Stimulated activated CD4-positive, alpha-beta T cell treated with anti-CD3 and anti-CD28 coated beads, Interleukin-1b, Interleukin-23, amount 100 ng/mL, for 48 hours (primary cell): ENCODE measurements at places on chromosomes 2 and 18.

- no peak for DNase-seq
These were observed 194.9 kb downstream of the GALNT1 start for GRCh38 chr18:35776473-35776872.

DNA sequence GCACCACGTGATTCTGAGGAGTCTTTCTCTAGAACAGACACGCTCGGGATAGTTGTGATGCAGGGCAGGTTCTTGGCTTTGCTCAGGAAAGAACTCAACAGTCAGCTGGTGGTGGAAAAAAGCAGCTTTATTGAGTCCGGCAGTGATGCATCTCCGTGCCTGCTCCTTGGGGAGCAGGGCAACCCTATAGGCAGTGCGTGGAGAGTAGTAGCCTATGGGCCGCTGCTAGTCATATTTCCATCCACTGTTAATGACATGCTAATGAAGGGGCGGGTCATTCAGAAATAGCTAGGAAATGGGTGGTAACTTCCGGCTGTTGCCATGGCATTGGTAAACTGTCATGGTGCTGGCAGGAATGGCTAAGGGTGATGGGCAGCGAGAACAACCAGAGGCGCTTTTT is 11.6 kb upstream of the ACKR3 start:
- no peak for DNase-seq

DNA sequence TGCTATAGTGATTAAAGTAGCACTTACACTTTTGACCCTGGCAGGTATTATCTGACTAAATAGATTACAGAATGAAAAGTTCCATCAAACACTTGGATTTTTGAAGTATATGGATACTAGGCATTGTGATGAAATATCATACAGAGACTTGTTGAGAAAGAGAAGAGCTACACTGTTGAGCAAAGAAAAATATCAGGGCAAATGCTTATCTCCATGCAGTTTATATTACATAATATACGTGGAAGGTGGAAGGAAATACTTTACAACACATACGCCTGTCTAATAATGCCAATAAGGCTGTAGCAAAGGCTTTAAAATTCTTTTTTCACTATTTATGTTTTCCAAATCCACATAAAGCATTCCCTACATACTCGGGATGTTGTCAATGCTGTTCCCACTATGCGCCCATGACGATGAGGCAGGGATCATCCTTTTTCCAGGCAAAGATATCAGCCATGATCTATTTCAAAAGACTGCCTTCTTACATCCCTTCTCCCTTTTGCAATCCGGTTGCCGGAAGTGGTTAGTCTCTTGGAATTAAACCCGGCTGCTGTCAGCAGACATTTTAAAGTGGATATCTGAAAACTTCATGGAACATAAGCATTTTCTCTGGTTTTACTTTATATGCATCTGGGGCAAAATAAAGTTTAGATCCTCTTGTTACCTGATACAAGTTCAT is 92.6 kb upstream of the ITGA4 start:
- no peak for DNase-seq

DNA sequence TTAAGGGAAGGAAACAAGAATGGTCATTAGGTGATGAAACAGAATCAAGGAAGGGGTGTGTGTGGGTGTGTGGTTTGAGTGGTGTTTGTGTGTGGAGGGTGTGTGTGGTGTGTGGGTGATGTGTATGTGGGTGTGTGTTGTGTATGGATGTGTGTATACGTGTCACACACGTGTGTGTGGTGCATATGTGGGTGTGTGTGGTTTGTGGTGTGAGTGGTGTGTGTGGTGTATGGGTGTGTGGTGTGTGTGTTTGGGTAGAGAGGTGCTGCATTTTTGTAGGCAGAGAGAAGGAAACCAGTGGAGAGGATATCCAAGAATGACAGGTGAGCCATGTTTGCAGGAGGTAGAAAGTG is 1.1 kb upstream of the CEP192 start:
- DNase-seq = peak; percentile 42

- DNase-seq = no peak
These were observed 13.0 kb downstream of the TEX44 start for GRCh38 chr2:231605607-231606091.

DNA sequence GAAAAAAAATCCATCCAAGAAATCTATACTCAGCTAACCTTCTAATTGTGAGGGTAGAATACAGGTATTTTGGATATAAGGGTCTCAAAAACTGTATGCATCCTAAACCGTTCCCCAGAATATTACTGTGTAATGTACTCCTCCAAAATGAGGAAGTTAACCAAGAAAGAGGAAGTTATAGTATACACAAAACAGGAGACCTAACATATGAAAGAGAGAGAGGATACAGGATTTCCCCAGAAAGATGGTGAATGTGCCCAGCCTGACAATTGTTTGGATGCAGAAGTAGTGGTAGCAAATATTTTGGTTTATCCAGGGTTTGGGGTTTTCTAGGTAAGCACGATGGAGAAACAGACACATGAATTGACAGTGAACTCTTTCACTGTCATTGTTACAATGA is 50.6 kb downstream of the GALNT3 start:
- DNase-seq = no peak

- no peak for DNase-seq
These were observed 82.6 kb upstream of the ST8SIA3 start for GRCh38 chr18:57269756-57270155.

DNA sequence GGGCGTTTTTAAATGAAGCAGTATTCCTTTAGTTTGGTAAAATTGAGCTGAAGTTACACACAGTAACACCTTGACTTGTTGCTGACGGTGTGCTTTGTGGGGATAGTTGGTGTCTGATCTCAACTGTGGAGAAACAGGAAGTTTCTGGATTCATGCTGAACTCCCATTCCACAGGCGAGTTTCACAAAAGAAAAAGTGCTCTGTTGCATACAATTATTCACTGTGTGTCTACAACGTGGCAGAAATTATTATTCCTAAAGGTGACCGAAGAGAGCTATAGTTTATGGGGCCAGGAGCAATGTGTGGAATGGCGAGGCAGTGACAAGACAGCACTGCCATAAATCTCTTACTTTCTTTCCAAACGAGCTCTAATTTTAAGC is 463 bp upstream of the CABYR start:
- DNase-seq = no peak

DNA sequence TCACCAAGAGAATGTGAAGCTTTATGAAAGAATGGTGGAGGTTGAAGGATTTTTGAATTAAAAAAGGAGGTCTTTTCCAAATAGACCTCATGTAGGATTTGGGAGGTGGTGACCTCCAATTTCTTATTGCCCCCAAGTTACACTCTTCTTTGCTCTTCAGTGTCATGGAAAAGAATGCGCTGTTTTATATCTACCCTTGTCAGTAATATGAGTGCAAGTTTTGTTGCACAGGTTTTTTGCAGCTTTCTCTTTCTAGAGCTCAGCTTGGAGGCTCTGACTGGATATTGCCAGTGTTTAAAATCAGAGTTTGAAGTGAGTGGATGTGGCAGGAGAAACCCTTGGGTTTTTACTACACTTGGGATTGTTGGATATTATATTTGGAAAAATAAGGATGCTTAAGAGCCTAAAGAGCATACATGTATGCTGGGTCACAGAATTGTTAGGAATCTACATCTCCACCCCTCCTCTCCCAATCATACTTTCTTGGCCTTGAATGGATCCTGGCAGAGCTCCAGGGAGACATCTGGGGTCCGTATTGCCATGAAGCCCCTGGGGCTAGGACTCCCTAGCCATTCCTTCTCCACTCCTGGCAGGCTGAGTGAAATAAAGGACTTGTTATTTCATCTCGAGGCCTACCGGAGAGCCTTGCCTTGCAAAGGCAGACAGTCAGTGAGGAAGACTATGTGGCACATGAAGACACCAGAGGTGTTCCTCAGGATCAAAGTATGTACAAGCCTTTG is 43.8 kb downstream of the APOB start:
- DNase-seq = no peak

- DNase-seq = no peak
These were observed 38.4 kb downstream of the COA5 start for GRCh38 chr2:98569915-98570314.

GRCh38 chr18:46471809-46472498 is 185.1 kb downstream of the LOXHD1 start:
- DNase-seq = no peak

GRCh38 chr2:204453730-204454167 is 91.5 kb upstream of the PARD3B start:
- DNase-seq = no peak

- DNase-seq = no peak
These were observed 267.8 kb upstream of the NCKAP5 start for GRCh38 chr2:133835821-133836619.

DNA sequence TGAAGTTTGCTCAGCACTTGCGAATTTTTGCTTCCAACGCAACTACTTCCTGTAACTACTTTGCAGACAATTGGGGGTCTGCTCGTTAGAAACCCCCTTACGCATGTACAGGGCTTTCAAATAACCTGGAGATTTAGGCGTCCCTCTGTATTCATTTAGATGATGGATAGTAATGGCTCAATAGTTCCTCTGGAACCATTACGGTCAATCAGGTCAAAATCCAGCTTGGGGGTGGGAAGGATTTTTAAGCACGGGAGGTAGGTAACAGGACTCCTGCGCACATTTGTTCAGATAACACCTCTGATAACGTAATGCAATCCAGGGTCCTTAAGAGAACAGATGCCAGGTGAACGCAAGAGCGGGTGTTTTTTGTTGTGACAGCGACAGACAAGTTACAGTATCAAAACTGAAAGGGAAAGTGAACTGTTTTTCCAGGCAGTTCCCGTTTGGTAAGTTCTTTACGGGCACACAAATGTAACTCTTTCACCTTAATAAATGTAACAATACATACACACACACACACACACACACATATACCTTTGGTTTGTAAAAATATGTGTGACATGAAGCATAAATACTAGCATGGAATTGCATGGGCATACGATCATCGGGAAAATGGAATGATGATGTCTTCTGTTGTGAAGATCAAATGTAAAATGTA is 3.8 kb upstream of the OSR1 start:
- no peak for DNase-seq

GRCh38 chr2:216110620-216111019 is 1.5 kb downstream of the XRCC5 start:
- no peak for DNase-seq

DNA sequence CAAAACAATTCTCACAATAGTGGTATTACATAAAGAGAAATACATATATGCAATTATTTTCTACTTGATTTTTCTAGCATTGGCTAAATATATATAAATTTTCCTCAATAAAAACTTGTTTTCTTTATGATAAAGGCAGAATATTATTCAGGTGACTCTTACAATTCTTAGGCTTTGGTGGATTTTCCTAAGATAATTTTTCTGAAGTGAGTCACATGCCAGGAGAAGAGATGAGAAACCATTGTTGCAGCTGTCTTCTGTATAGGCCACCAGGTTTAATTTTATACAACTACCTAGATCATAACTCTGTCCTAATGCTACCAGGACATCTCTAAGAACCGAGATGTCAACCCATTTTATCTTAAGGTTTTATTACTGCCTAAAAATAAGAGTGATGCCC is 552.4 kb upstream of the CDH2 start:
- DNase-seq = no peak

- no peak for DNase-seq
These were observed 44.8 kb downstream of the INPP4A start for GRCh38 chr2:98489486-98489885.

DNA sequence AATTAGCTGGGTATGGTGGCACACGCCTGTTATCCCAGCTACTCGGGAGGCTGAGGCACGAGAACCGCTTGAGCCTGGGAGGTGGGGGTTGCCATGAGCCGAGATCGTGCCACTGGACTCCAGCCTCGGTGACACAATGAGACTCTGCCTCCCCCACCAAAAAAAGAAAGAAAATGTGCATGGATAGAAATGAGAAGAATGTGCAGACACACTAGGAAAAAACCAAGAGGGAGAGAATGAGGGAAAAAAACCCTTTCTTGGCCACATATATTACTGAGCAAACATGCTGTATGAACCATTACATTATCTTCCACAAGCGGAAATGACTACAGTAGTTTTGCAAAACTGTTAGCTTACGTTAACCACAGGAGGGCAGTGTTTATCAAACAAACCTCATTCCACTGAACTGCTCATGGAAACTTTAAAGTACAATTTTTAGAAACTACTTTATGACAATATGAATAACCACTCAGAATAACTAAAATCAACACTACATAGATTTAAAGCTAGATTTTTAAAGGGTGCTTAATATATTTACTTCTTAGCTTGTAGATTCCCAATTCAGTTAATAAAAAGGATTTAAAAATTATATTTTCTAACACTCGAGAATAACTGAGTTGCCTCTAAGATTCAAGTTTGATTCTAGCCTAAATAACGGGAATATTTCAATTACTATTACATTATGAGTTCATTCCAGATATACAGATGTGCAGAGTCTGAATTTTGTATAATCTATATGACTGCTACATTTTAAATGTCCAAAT is 26.4 kb downstream of the ASXL2 start:
- DNase-seq = peak; percentile 13
